CD4-positive, alpha-beta T cell treated with Interleukin-17A for 1 hour (primary cell): ENCODE measurements at places on chromosomes 7 and 10.

GRCh38 chr10:104505521-104506042, 135.5 kb upstream of the SORCS3 start:
- DNase-seq, result no peak

DNA sequence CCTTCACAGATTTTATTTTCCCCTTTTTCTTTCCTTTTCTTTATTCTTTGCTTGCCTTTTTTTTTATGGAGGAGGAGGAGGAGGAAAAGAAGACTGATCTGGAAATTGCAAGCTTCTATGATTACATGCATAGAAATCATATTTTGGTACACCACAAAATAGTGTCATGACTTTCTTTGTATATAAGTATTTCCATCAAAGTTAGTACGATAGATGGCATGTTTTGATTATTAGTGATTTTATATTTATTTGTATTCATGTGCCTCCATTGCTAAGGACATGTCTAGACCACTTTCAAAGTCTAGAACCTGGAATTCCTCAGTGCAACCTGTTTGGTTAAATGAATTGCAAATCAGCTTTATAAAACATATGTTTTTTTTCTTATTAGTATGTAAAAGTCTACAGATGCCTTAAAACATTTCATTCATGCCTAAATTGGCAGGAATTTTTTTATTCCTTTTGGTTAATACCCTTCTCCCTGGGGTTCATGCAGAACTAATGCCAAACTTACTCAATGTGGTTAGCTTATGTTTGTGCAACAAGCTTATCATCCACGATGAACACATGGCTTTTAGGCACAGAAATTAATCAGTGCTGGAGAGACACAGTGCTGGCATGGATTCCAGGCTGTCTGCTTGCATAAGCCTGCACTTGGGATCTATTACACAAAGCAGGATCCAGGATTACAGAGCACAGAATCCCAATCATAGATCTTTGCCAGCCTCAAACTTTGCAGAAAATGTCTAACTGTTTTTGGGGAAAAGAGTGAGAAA, 213.1 kb downstream of the CHRM2 start:
- DNase-seq, result no peak

- no peak for DNase-seq
Observed at GRCh38 chr7:51121036-51121790, 195.4 kb downstream of the COBL start.

- DNase-seq, result no peak
Observed at GRCh38 chr7:75995052-75995471, 667 bp upstream of the TMEM120A start.

DNA sequence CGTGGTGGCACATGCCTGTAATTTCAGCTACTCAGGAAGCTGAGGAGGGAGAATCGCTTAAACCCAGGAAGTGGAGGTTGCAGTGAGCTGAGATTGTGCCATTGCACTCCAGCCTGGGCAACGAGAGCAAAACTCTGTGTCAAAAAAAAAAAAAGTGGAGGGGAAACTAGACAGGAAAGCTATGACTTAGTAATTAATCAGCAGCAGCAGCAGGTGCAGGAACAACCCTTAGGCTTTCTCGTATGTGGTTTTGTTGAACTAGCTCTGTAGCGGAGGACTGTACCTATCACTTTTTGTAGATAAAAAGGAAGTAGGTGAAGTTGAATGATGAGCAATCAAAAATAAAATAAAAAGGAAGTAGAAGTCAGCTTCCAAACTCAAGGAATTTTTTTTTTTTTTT, 76.9 kb upstream of the KMT2C start:
- DNase-seq, result peak; percentile 31

DNA sequence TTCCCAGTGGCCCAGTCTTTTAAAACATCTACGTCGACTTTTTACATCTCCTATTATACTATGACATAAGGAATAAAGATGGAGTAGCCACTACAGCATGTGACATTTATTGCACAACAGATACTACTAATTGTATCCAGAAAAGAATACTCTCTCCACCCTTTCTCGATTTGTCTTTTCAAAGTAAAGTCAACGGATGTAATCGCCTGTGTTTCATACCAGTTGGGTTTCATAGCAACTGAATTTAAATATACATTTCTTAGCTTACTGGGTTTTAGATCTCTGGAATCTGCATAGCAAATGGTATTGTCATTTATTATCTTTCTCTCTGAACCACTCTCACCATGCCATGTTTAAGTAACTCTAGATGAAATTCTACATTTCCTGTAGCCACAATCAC, 86.4 kb upstream of the TRIL start:
- DNase-seq, result no peak

DNA sequence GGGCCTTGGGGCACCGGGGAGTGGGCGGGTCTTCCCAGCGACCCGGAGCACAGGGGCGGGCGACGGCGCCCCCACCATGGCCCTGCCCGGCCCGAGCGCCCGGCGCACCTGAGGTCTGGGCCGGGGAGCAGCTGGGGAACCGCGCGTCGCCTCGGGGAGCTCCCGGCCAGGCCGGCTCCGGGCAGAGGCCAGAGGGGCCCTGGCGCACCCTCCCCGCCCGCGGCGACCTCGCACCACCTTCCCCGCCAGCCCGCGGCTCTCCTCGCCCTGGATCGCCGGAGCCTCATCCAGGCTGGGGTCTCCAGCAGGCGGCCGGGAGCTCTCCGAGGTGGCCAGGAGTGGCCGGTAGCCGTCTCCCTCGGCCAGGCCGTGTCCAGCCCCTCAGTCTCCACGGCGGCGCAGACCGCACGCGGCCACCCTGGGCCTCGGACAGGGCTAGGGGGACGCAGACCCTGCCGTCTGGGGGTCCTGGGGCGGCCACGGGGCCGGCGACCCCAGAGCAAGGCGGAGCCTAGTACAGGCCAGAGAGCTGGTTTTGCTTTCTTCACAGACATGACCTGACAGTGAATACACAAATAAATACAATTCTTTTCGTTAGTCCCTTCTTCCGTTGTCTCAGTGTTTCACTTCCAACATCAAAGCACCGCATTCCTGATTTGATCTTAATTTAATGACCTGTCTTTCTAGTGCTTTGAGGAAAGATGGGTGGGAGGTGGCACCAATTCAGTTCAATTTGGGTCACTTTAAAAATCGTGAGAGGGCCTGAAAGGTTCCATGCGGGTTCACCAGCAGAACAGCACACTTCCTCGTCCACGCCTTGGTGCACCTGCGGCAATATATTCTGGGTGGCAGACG, 356.9 kb downstream of the DNAJB6 start:
- no peak for DNase-seq

- no peak for DNase-seq
Observed at GRCh38 chr7:613442-614140, 93.9 kb upstream of the PDGFA start.

GRCh38 chr10:129035052-129035827, 431.8 kb upstream of the MGMT start:
- peak; percentile 52 for DNase-seq

DNA sequence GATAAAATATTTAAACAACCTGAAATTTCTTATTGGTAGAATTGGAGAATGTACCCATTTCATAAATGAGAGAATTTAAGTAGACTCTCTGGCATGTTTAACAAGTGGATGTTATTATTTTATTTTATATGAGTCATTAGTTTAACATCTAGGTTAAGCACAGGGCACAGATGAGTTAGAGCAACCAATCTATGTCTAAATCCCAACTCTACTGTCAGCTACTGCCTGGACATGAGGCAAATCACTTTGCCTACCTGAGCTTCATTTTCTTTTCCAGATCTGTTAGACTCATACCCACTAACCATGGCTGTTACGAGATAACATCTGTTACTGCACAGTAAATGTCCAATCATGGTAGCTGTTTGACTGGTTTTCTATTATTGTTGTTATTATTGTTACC, 251.1 kb downstream of the INHBA start:
- DNase-seq, result no peak

- no peak for DNase-seq
Observed at GRCh38 chr10:102812231-102812876, 24.9 kb downstream of the CYP17A1 start.

- DNase-seq, result no peak
Observed at GRCh38 chr10:63929831-63930467, 408.7 kb downstream of the REEP3 start.

- DNase-seq, result no peak
Observed at GRCh38 chr10:79438699-79439085, 6.7 kb downstream of the ZCCHC24 start.

DNA sequence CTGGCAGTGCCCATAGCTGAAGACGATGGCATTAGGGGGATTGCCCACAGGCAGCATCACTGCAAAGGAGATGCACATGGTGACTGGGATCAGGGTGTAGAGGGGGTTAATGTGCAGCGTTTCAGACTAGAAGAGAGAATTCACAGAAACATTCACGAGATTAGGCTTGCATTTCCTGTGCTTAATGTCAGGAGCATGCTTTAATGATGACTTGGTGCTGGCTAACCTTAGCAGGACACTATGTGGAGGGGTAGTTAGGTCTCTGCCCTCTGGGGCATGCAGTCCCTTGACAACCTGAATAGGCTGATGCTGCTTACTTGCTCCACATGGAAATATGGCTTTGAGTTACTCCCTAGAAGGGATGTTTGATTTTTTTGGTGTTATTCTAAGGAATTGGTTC, 21.8 kb downstream of the STMP1 start:
- DNase-seq, result no peak

- DNase-seq, result no peak
Observed at GRCh38 chr7:7212612-7213011, 30.3 kb downstream of the C1GALT1 start.

DNA sequence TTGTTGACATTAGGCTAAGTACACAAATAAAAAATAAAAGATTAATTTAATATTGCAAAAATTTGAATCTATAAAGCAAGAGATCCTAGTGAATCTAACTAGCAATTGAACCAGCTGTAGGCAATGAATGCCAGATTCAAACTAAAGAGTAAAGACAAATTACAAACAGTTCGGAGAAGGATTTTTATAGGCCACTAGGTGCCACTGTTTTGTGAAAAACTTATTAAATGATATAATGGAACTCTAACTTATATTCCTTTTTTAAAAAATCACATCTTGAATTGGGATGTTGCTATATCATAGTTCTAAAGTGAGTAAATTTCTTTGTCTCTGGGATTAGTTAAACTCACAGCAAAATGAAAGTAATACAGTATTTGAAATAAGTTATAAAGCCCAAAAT, 39.1 kb upstream of the GNAI1 start:
- no peak for DNase-seq

DNA sequence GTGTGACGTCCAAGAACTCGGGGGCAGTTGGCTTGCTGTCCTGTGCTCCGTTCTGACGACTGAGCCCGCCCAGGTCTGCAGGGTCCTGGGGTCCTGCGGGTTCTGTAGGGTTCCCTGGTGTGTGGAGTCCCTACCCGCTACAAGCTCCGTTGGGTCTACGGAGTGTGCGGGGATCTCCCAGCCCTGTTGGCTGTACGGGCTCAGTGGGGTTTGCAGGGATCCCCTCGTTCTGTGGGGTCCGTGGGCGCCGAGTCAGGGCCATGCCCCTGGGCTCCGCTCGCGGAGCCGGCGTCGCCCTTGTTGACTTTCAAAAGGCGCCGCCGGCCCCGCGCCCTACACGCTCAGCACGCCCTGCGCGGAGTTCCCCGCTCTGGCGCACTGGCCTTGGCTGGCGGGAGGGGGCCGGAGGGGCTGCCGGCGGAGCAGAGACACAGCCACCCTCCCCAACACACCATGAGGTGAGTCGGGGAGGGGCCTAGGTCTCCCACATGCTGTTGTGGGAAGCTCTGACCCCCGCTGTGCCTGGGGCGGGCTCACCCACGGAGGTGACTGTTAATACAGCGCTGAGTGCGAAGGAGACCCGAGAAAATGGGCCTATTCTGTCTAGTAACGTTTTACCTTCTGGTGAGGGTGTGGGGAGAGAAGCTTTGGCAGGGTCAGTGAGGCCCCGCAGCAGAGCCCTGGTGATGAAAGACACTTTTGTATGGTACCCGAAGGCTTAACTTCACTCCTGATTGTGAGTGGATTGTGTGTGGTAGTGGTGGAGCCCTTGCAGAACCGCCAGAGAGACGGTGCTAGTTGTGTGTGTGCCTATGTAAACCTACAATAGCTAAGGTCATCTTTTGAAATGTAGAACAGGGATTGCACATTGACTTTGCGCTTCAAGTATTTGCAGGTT, 8.1 kb downstream of the TASOR2 start:
- peak; percentile 70 for DNase-seq

DNA sequence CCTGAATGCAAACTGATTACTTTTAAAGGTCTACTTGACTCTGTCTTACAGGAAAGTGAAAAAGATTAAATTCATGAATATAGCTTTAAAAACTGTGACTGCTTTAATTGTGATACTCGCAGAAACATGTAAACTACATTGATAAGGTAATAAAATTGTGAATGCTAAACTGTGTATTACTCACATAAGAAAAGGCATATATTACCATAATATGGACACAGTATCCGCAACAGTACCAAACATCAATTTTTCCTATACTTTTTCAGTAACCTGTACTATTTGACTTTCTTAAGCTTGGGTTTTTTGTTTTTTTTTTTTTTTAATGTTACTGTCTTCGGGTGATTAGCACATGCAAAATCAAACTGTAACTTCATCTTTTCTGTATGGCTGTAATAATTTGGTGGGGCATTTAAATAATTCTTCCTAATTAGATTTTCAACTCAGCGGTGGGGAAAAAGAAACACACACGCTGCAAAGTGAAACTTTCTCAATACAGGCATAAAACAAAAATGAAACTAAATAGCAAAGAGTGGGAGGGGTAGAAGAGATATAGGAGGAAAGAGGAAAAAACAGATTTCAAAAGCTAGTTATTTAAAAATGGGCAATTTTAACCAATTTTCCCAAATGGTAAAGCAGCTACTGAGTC, 23.2 kb downstream of the NT5C3A start:
- DNase-seq, result peak; percentile 51

- DNase-seq, result no peak
Observed at GRCh38 chr7:92253251-92253650, 7.5 kb downstream of the ANKIB1 start.

GRCh38 chr7:44395067-44395466, 69.7 kb upstream of the CAMK2B start:
- DNase-seq, result no peak

DNA sequence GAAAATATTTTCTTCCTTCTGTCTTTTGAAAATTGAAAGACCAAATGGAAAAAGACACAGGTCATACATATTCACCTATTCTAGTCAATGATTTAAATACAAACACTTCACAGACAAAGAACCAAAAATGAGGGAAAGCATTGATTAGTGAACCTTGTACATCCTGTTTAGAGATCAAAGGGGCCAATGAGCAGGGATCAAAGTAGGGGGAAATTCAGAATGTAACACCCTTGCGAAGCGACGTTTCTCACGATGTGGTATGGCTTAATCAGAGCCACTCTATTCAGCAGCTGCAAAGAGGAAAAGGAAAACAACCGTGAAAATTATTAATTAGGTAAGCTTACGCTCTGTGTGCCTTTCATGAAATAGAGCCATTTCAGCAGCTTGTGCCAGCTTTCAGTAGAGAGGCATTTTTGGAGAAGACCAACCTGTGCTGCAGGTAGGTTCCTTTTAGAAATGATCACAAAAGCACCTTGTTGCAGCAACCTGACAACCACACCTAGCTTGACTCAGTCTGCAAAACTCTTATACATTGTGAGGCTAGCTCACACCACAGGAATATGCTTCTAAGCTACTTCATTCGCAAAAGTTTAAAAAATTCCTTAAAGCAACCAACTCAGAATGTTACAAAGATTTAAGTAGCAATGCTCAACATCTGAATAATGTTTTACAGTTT, 78.0 kb downstream of the DKK1 start:
- DNase-seq, result no peak

- DNase-seq, result no peak
Observed at GRCh38 chr7:115005953-115006352, 84.1 kb downstream of the MDFIC start.
